ENCODE measurements at places on chromosomes 3 and 15. TPM values are rescaled to one million over a fixed set of nuclear protein-coding genes. Genes with fewer than 3 reads are reported as not detected.

DNA sequence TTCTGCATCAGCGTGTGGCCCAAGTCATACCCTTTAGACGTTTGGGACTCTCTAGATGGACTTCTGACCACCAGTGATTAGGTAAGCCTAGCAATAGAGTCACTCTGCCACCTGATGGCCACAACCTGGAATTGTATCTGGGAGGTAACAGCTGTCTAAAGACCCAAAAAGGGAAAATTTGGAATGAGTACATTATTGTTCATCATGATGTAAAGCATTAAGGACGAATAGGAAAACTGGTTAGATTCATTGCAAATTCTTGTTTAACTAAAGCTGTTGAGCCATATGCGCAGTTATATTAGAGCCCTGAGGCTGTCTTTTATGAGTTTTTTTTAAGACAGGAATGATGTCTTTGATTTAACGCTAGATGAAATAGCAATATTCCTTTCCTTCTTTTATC lies 63.6 kb downstream of the FAM81A start:
- no peaks in the 10 kb centered on the region for H3K4me1 ChIP-seq
- peak; percentile 48 for DNase-seq
- H3K27ac ChIP-seq: no peak overlapping the region
- no peak overlapping the region for H3K4me3 ChIP-seq

GRCh38 chr3:124404621-124405020 lies 325.6 kb upstream of the UMPS start:
- H3K36me3 ChIP-seq: no peaks in the 10 kb centered on the region
- H3K27me3 ChIP-seq: peaks cover 20% of the 10 kb centered on the region
- no peak for DNase-seq
- no peak overlapping the region for H3K4me3 ChIP-seq

The TRH gene
- not detected for total RNA-seq

The PRR20G gene
- not detected for total RNA-seq

DNA sequence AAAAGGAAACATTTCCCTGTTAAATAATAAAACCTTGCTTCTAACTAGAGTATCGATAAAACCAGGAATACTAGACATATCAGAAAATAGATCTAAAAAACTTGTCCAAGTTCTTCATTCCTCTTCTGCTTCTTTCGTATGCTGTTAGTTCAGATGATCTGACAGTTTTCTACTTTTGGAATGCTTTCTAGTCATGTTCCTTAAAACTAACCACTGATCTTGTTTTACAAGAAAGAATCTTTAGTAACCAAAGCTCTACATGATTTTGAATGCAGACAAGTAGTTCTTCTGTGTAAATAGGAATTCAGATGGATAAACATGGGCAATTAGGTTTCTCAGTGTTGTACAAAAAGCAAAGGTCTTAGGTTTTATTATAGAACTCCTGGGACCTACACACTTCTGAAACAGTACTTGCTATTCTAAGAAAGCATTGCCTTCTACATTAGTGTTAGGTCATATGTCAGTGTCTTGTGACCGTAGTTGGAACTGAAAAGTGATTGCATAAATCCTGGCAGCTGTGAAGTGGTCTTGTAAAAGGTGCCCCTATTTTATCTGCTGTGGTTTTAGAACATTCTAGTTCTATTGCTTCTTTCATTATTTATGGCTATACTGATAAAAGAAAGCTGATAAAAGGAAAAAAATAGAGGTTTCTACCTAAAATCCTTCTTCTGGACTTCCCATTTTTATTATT lies 40.7 kb downstream of the SNRK start:
- H3K4me1 ChIP-seq: no peaks in the 10 kb centered on the region
- no peak overlapping the region for H3K4me3 ChIP-seq
- no peaks in the 10 kb centered on the region for H3K27me3 ChIP-seq

The INSYN1 gene
- 2.6 TPM for total RNA-seq

DNA sequence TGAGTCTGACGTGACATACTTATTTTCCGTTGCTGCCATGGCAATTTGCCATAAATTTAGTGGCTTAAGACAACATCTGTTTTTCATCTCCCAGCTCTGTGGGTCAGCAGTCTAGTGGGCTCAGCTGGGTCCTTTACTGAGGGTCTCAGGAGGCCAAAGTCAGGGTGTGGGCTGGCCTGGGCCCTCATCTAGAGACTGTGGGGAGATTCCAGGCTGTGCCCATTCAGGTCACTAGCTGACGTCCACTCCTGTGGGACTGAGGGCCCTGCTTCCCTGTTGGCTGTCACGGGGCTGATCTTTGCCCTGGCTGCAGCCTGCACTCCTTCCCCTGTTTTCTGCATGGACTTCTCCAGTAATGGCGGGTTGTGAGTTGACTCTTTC lies 19.1 kb downstream of the FGD5 start:
- no peak for DNase-seq
- H3K27me3 ChIP-seq: no peaks in the 10 kb centered on the region
- H3K36me3 ChIP-seq: no peaks in the 10 kb centered on the region
- no peak overlapping the region for H3K27ac ChIP-seq
- no peaks in the 10 kb centered on the region for H3K4me1 ChIP-seq

The TMEM212 gene
- total RNA-seq: not detected

The EPHB1 gene
- total RNA-seq: 0.46 TPM

The FGF12 gene
- 0.51 TPM for total RNA-seq

DNA sequence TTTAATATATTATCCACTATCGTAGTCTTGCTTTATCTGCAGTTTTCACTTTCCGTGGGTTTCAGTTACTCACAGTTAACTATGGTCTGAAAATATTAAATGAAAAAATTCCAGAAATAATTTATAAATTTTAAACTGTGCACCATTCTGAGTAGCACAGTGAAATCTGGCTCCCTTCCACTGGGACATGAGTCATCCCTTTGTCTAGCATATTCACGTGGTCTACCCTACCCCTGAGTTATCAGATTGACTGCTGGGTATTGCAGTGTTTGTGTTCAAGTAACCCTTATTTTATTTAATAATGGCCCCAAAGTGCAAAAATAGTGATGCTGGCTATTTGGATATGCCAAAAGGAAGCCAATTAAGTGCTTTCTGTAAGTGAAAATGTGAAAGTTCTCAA lies 539.5 kb upstream of the AGTR1 start:
- H3K27me3 ChIP-seq: no peaks in the 10 kb centered on the region
- no peak overlapping the region for H3K4me3 ChIP-seq
- DNase-seq: no peak
- no peaks in the 10 kb centered on the region for H3K4me1 ChIP-seq
- no peaks in the 10 kb centered on the region for H3K36me3 ChIP-seq
- no peak overlapping the region for H3K27ac ChIP-seq

GRCh38 chr3:44678480-44679116 lies 30.1 kb downstream of the ZNF35 start:
- no peaks in the 10 kb centered on the region for H3K36me3 ChIP-seq
- H3K27ac ChIP-seq: no peak overlapping the region
- no peaks in the 10 kb centered on the region for H3K27me3 ChIP-seq
- DNase-seq: no peak

GRCh38 chr3:36367912-36368573 lies 12.3 kb upstream of the STAC start:
- H3K27me3 ChIP-seq: no peaks in the 10 kb centered on the region
- DNase-seq: no peak
- H3K4me1 ChIP-seq: peaks cover 12% of the 10 kb centered on the region

Measured in Panc1 (cell line).